ENCODE measurements at places on chromosomes 7 and 10.

GRCh38 chr10:5976512-5977470 lies 552 bp downstream of the IL15RA start:
- DNase-seq, result peak; percentile 14

DNA sequence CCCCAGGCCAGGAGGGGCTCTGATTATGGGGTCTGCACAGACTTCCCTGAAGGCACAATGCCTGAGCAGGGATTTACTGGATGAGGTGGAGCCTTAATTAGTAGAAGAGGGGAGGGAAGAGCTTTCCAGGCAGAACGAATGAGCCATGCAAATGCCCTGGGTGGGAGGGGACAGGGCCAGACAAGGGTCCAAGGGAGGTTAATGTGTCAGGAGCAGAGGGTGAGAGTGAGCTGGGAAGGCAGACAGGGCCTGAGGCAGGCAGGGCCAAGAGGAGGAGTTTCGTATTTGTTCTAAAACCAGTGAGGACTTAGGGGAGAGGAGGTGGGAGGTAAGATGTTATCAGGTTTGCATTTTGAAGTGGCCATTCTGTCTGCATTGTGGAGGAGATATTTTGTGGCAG lies 65.3 kb downstream of the NPY start:
- no peak for DNase-seq

GRCh38 chr7:27254625-27255024 lies 12.0 kb downstream of the EVX1 start:
- no peak for DNase-seq

DNA sequence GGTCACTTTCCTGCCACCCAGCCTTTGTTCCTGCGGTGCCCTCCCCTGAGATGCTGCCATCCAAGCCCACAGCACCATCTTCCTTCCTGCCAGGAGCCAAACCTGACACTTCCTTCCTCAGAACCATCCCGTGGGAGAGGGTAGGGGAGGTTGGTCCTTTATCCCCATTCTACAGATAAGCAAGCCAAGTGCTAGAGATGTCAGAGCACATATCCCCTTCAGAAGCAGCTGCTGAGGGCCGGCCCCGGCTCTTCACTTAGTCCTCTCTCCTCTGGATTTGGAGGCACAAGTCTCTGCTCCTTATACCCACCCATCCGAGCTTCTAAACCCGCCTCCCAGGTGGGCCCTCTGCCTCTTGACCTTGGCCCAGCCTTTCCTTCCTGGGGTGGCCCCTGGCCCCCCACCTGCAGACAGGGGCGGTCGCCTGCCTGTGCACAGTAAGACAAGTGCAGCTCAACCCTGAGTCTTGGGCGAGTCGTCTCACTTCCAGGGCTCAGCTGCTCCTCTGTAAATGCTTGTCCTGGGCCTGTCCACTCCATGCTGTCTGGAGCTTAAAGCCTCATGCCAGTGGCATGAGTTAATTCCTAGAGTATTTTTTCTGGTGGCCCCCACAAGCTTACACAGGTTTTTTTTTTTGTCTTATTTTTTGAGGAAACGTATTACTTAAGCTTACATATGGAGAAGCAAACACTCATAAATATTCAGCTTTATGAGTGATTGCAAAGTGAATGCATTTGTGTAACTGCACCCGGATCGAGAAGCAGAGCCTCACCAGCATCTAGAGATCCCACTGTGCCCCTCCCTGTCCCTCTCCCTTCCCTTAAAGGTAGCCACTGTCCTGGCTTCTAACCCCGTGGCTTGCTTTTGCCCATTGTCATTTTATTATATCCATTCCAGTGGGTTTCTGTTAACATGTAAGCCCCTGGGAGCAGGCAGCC lies 125.1 kb downstream of the CDH23 start:
- DNase-seq, result no peak

GRCh38 chr10:117757086-117757720 lies 214.7 kb downstream of the EMX2 start:
- DNase-seq, result no peak

GRCh38 chr7:77538281-77539212 lies 1.5 kb downstream of the PTPN12 start:
- no peak for DNase-seq

- no peak for DNase-seq
Observed at GRCh38 chr7:2527505-2528467, 8.2 kb downstream of the LFNG start.

DNA sequence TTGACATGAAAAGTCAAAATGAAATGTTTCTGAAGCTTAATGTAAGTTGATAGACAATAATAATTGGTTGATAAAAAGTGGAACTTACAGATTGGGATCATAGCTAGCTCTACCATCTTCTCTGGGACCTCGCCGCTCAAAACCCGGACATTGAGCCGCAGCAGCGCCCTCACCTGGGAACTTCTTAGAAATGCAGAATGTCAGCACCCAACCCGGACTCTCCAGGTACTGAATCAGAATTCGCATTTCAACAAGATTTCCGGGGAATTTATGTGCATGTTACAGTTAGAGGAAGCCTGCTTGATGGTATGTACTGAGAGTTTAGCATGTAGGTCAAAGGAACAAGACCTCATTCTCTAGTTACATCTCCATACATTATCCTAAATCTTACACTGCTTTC lies 36.7 kb upstream of the ABLIM1 start:
- DNase-seq, result no peak

Data from activated T-helper 1 cell treated with Interleukin-2 at 50 U/mL for 16 hours (primary cell).